Activated CD8-positive, alpha-beta memory T cell treated with anti-CD3 and anti-CD28 coated beads for 4 hours (primary cell): ENCODE measurements at places on chromosomes 6 and 20.
A peak's percentile ranks its signal among the peaks of the same experiment; 100 is the strongest.

DNA sequence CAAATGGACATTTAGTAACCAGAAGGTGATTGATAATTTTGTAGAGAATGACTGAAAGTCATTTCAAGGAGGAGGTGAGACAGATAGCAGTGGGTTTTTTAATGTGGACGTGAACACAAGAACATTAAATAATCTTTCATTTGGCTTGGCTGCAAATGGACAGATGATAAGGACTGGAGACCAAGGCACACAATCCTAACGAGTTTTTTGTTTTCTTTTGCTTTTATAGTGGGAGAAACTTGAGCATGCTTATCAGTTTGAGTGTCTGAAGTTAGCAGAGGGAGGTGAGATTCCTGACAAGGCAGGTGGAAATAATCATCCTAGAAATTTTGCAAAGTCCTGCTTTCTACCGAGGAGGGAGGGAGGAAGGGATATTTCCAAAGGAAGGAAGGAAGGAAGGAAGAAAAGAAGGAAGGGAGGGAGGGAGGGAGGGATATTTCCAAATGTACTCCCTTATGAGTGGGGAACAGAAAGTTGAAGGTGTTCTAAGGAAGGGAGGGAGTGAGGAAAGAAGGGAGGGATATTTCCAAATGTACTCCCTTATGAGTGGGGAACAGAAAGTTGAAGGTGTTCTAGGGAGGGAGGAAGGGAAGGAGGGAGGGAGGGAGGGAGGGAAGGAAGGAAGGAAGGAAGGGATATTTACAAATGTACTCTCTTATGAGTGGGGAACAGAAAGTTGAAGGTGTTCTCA lies 63.1 kb downstream of the RNF217 start:
- DNase-seq, result no peak

DNA sequence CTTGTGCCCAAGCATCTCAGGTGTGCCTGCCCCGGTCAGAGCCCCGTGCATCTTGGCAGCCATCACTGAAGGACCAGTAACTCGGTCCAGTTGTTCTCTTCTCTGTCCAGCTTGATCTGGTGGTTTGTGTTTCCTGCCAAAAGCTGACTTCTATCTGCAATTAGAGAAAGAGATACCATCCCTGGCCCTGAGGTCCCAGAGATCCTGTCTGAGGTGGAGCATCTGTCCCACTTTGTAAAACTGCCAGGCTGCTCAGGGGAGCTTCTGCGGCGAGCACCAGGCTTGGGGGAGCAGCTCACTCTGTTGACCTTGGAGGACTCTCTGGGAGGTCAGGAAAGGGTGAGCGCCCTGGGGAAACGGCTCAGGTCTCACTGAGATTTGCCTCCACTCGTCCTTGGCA lies 35.1 kb downstream of the MYT1 start:
- no peak for DNase-seq

- no peak for DNase-seq
These were observed 1.7 kb upstream of the MYB start for GRCh38 chr6:135179372-135179771.

GRCh38 chr6:150368762-150369161 lies at the start of gene IYD:
Gene IYD (plus strand): TSS chr6:150369012. CDS start chr6:150369032, 20 bp downstream.
- DNase-seq, result no peak

DNA sequence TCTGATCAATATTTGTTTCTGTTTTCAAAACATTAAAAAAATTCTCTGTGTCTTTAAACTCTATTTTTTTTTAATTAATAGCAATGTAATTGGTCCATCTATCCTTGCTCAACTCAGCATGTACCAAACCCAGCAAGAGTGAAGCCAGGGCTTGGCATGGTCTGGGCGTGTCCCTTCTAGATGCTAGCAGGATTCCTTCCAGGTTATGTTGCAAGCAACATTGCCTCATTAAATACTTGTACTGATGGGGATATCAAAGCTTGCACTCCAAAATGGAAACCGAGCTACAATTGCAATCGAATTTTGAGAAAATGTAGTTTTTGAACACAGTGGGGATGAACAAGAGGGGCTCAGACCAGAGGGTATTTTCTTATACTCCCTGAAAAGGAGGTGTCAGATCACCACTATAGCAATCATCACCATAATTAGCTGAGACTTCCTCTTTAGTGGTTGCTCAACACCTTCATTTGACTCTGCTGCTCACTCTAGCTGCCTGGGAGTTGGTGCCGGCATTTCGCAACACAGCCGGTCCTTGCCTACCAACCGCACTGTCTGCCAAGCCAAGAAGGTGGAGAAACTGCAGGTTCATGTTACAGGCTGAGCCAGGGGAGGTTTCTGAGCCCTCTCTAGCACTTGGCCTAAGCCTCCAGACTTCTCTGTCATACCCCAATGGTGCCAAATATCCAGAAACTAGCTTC lies 67.8 kb upstream of the RALGAPA2 start:
- no peak for DNase-seq

DNA sequence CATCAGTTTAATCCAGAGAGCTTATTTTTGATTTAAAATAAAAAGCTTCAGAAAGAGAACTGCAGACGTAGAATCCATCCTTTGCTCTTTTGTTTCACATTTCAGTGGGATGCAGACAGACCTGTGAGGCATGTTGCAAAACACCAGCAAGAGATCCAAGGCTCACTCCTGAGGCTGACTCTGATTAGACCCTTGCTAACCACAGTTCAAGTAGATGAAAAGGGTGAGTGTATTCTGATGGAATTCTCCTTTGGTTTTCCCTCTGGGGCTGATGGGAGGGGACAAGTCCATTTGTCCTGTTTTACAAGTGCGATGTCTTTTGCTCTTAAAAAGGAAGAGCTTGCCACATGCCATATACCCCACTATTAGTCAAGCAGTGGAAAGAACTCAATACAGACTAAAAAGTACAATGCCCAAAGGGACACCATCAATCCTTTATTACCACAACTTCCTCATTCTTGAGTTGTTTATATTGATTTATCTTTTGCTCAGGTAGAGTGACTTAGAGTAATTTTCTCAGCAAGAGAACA lies 772.7 kb downstream of the MAFB start:
- no peak for DNase-seq

- no peak for DNase-seq
These were observed 181.6 kb upstream of the RGS17 start for GRCh38 chr6:153312634-153313033.

DNA sequence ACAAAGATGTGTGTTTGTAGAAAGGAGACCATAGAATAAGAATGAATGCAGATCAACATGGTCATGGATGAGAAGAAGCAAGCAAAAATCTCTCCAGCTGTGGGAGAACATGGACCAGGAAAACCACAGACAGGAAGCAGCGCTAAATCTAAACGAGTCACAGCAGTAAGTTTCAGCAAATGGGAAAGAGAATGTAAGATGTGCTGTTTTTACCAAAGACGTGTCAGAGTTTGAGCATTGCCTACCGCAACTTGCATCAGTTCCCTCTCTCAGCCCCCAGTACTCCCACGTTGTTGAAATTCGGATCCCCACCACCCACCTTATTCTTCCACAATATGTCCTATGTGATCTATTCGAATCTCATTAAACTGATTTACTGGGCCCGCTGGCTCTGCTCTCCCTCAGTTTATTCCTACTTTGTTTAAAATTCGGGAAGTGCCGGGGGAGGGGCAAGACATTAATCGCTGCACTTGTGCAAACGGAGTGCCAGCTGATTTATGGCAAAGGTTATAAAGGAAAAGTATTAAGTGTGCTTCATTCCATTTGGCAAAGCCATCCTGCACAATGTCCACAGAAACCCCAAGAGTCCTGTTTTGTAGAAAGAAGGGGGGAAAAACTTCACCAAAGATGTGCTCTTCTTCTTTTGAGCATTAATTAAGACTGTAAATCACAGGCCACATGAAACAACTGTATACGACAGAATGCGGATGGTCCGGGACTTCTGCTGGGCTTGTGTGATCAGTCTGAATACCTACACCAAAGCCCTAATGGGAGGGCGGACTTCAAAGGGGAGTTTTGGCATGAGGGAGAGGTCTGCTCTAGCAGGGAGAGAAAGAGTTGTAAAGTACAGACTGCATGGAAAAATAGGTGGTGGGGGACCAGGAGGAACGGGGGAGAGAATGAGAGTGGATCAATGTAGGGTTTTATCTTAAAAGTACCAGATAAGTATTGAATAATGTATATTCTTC lies 59.1 kb upstream of the PRDM1 start:
- DNase-seq, result no peak

- DNase-seq, result no peak
These were observed 12.9 kb downstream of the CDYL start for GRCh38 chr6:4788953-4789584.

GRCh38 chr6:130009146-130009545 lies 9.2 kb upstream of the L3MBTL3 start:
- no peak for DNase-seq

DNA sequence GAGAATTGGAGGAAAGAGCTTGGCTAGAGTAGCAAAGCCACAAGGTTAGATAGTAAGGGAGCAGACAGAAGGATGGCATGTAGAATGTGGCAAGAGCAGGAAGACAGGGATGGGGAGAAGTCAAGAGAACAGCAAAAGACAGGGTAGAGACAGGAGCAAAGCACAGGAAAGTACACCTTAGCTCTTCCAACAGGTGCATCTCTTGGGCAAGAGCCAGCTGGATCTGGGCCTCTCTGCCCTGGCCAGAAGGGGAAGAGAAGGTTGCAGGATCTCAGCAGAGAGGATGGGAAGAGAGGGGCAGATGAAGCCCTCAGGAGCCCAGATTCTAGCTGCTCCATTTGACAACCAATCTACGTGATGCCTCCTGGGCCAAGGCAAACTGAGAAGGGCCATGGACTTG lies 16.7 kb downstream of the SCUBE3 start:
- no peak for DNase-seq

DNA sequence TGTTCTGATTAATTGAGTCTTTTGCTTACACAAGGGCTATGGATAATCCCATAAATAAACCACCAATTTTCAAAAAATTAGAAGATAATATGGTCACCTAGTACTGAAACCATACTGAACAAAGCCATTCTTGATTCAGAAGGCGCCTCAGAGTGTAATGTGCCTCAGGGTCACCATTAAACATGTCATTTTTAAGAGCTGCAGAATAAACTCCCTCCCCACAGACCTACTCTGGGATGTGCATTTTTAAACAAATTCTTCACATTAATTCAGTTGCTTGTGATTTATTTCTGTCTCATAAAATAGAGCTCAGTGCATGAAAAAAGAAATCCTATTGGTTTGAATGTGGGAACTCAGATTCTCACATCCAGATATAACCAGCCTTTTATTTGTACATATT lies 202.1 kb upstream of the HEY2 start:
- no peak for DNase-seq

- no peak for DNase-seq
These were observed 62.3 kb upstream of the KCNQ5 start for GRCh38 chr6:72559555-72559954.

GRCh38 chr20:9078826-9079731 lies 10.2 kb downstream of the PLCB4 start:
- no peak for DNase-seq

GRCh38 chr20:23005776-23006175 lies 29.3 kb upstream of the SSTR4 start:
- no peak for DNase-seq

- peak; percentile 12 for DNase-seq
These were observed 14.6 kb downstream of the CD40 start for GRCh38 chr20:46132705-46133120.

DNA sequence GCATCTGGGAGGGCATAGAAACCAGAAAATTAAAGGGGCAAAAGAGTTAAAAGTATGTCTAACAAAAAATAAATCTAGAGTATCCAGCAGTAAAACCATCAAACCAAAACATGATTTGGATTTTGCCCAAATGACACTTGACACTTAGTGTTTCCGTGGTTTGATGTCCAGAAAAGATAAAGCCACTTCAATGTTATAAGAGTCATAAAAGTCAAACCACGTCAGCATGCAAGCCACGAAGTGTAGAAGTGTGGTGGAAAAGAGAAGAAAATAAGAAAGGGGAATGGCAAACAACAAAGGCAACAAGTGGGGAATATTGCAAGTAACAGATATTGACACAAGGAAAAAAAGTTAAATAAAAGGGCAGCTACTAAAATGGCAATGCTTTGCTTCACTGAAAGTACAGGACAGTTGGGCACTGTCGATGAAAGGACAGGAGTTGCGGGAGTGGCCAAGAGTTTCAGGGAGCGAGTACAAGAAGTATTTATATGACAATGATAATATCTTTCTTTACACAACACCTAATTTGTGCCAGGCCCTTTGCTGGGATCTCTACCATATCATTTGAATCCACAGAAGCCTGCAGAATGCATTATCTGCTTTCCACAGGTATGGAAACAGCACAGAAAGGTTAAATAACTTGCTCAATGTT lies 6.3 kb upstream of the HDDC2 start:
- DNase-seq, result no peak

- DNase-seq, result no peak
These were observed 6.3 kb downstream of the PPP1R3G start for GRCh38 chr6:5091210-5092069.

DNA sequence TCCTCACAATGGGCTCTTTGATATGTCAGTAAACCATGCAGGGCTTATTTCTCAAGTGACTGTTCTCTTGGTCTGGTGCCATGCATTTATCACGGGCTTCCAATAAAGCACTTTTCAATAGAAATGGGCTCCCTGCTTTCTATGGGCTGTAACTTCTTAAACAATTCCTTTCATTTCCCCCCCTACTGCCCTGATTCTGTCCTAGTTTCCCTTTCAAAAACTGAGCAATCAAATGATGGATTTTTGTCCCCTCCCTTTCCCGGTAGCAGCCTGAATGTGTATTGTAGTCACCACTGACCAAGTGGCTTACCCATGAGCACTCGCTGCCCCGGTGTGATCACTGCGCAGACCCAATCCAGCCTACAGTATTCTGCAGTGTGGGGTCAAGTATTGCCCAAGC lies 13.9 kb downstream of the RPS10 start:
- no peak for DNase-seq

DNA sequence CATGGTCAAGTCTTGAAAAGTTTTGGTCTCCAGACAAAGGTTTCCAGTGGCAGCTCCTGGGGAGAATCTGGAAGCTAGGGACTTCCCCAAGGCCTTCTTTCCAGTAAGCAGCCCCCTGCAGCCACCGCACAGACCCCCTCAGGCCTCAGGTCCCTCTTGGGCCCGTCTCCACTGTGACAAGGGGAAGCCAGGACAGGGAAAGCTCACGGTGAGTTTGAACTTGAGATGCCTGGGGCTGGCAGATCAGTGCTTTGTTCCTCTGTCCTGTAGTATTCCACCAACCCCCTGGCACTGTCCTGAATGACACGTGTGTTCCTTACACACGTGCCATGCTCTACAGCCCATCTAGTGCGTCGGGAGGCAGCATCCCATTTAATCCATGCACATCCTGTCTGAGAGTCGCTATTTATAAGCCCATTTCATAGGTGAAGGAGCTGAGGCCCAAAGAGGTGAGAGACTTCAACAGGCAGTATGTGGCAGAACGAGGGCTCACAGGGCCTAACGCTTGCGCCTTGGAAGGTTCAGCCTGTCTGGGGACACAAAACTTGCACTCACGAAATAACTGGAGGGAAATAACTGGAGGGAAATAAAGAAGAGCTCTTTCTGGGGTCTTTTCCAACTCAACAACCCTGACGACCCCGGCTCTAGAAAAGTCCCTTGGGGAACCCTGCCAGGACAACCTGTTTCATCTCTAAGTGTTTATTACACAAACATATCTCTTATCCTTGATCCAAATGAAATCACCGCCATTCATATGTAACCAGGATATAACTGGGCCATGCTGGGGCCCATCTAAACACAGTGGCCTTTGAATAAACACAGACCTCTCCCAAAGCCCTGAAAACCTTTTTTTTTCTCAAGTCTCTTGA lies 123.0 kb downstream of the BANF2 start:
- no peak for DNase-seq

GRCh38 chr6:79193971-79194370 lies 40.5 kb downstream of the HMGN3 start:
- no peak for DNase-seq

- DNase-seq, result peak; percentile 75
These were observed at the start of gene SNHG17 for GRCh38 chr20:38434770-38435554. Gene SNHG17 (minus strand): TSS chr20:38435328.
